ENCODE measurements at places on chromosomes 16 and 17.

DNA sequence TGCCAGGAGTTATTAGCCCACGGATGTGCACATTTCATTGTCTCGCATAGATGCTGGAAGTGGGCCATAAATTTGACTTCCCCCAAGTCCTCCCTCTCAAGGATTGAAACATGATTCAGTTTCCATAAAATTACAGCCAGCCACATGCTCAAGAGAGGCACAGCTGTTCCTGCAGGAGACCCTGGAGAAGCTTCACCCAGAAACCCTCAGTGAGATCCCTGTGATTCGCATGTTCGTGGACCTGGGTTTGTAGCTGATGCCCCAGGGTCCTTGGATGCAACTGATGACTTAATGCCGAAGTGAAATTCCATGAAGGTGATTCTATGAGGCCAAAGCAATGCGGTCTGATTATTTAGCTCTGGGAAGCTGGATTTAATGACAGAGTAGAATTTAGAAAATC, 24.7 kb upstream of the AQP8 start:
- no peak for DNase-seq

DNA sequence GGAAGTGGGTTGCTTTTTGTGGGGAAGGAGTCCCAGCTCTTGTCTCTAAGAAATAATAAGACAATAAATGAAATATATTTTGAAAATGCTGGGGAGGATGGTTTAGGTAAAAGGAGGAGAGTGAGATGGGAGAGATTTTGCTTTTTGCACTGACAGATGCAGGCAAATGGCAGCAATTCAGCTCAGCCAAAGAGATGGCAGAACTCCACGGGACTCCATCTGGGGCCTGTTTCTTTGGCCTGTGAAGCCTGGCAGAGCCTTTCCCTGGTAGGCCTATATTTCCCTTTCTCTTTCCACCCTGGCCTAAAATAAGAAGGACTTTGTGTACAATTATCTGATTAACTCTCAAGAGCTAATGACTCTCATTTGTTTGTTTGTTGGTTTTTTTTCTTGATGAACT, 1525.1 kb downstream of the CDH11 start:
- DNase-seq = no peak

- DNase-seq = peak; percentile 19
These were observed 27.1 kb downstream of the MEOX1 start for GRCh38 chr17:43634591-43635125.

GRCh38 chr17:63332286-63332685, 113.8 kb downstream of the CYB561 start:
- no peak for DNase-seq

- no peak for DNase-seq
These were observed 60.8 kb downstream of the WIPI1 start for GRCh38 chr17:68396226-68397107.

GRCh38 chr16:82203198-82203597, 33.2 kb upstream of the MPHOSPH6 start:
- no peak for DNase-seq
